ENCODE measurements at places on chromosomes 2 and 18.

DNA sequence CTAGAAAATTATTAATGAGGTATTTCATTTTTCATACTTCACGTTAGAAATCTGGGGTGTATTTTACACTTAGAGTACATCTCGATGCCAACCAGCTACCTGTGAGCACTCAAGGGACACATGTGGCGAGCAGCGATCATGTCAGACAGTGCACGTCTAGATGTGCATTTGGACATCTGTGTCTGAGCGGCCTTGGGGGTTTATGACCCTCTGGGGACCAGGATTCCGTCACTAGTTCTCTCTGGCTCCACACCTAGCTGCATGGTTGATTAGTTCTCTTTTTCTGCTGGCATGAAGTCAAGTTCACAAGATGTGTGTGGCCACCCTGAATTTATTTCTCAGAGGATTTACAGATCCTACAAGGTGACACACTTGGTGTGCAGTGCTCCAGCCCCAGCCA is 192.2 kb downstream of the TSN start:
- no peak for DNase-seq

- DNase-seq, result no peak
Measured at GRCh38 chr2:189465076-189465475, 23.8 kb downstream of the WDR75 start.

- DNase-seq, result peak; percentile 31
Measured at GRCh38 chr2:241882091-241882625, 12.6 kb downstream of the RTP5 start.

DNA sequence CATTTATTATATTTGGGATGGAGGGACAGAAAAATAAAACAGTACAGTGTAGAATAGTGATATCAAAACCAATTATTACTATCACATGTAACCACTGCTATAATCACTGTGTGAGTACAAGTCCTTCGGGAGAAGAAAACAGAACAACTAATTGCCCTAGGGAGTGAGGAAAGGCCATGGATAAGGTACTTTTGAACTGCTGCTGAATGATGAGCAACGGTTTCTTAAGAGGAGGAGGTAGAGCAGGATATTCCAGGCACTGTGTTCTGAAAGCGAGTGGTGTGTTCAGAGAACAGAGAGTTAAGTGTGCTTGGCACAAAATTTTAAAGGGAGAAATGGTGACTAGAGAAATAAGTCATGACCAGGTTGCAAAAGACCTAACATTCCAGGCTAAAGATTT is 134.2 kb downstream of the CALCRL start:
- DNase-seq, result no peak

DNA sequence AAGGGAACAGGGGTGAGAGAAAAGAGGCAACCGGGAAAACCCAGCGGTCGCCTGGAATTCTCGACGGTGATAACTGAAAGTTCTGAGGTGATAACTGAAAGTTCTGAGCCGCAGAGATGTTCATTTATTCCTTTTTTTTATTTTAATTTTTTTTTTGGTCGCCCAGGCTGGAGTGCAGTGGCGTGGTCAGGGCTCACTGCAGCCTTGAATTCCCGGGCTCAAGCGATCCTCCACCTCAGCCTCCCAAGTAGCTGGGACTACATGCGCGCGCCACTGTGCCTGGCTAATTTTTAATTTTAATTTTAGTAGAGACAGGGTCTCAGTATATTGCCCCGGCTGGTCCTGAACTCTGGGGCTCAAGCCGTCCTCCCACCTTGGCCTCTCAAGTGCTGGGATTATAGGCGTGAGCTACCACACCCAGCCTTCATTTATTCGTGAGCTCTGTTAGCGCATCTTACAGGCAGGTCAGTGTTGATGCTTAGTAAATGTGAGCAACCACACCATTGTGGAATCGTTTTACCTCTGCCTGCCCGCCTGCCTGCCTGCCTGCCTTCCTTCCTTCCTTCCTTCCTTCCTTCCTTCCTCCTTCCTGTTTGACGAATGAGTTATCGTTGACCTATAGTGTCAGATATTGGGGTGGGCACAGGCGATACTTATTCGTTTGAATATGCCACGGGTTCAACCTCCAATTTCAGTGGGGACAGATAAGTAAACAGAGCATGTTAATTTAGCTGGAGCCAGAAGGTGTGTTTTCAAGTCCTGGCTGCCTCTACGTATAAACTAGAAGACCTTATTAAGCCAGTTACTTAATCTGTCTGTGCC is 557 bp upstream of the E2F6 start:
- no peak for DNase-seq

- DNase-seq, result no peak
Measured at GRCh38 chr18:45416168-45416567, 199.1 kb upstream of the SLC14A2 start.

DNA sequence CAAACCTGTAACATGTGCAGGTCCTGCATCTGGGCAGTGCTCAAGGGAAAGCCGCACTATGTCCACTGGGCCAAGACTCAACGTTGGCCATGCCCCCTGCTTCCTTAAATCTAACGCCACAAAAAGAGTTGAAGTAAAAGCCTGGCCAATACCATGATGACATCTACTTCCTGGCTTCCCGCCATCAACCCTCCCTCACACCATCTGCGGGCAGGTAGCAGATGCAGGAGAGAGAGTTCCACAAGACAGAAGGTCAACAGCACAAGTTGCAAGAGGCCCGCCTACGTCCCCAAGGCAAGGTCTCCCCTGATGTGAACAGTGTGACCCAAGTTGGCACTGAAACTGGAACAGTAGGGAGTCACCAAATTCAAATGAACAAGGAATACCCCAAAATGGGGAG is 48.4 kb downstream of the ABCG8 start:
- no peak for DNase-seq

GRCh38 chr2:32699151-32699550 is 71.3 kb downstream of the TTC27 start:
- no peak for DNase-seq

- no peak for DNase-seq
Measured at GRCh38 chr2:137220438-137220993, 455.2 kb downstream of the THSD7B start.

- no peak for DNase-seq
Measured at GRCh38 chr2:18384242-18384641, 176.2 kb downstream of the RDH14 start.

DNA sequence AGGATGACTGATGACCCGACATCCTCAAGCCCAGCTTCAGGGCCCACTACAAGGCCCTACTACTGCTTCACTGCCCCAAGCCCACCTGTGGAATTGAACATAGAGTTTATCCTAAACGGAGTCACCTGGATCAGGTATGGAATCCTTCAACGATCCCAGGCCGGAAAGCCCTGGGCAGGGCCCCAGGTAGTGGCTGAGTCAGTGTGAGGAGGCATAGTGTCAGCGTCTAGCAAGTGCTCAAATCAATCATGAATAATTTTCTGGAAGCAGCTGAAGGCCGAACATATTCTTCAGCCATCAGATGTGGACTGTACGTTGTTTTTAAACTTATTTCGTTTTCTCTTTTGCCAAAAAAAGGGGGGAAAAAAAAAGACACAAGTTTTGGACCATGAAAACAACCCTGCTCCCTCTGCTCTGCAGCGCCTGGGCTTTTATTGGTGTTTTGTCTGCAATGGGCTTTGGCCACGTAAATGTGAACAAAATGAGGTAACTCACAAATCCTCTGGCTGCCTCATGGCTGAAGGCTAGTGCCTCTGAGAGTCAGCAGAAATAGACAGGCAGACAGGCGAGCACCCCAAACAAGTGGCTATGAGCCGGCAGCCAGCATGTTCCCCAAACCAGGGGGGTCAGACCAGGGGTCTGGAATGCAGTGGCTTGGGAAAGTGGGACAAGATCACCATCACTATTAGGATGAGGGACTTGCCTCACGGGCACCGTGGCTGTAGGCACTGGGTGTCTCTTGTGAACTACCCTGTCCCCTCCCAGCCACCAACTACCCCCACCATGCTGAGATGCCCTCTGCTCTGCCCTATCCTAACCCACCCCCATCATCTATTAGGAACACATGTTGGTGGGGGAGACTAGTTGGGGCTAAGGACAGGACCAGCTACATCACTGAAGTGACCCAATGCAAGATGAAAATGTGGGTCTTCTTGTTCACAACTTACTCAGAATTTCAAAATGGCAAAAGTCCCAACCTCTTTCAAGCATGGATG is 51.4 kb downstream of the TTC32 start:
- DNase-seq, result no peak

- no peak for DNase-seq
Measured at GRCh38 chr18:75439348-75439747, 11.8 kb upstream of the SMIM21 start.

DNA sequence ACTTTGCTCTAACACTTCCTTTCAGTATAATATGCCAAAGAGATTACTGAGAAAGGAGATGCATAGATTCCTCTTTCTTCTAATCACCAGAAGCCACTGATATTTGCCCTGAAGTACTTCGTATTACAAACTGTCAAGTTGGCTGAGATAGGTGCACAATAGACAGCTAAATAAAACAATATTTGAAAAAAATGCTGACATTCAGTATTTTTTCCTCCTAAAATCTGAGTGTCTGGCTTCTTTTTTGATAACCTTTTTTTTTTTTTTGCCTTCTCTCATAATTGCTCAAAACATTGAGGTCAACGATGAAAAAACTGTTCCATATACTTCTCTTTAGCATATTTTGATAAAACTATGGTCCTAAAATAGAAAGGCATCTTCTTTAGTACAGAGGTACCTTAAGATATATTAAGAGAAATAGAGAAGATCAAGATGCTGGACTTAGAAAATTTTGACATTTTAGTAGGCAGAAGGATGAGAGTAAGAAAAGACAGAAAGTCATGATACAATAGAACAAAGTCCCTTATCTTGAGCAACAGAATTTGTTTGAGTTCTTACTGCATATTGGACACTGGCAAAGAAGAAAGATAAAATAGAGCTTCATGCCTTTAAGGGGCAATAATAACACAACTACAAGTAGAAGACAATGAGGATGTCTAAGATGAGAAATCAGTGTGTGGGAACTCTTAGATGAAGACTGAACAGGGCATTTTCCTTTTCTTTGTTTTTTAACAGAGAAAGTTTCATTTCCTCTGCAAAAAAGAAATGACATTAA is 220.7 kb downstream of the PTH2R start:
- DNase-seq, result no peak

DNA sequence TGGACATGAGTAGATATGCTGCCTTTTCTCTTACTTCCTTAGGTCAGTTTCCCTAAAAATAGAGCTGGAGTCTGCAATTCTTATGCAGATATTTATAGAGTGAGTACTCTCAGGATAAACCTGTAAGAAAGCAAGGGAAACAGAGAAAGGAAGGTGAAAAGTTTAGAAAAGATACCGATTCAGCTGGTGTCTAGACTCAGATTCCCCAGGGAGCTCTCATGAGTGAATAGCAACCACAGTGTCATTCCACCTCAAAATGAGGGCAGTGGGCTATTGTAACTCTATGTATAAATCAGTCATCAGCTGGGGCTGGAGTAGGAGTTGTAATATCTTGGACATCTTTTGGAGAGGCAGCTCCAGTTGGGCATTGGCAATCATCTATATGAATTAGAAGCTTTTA is 1485.1 kb upstream of the TMEFF2 start:
- no peak for DNase-seq

DNA sequence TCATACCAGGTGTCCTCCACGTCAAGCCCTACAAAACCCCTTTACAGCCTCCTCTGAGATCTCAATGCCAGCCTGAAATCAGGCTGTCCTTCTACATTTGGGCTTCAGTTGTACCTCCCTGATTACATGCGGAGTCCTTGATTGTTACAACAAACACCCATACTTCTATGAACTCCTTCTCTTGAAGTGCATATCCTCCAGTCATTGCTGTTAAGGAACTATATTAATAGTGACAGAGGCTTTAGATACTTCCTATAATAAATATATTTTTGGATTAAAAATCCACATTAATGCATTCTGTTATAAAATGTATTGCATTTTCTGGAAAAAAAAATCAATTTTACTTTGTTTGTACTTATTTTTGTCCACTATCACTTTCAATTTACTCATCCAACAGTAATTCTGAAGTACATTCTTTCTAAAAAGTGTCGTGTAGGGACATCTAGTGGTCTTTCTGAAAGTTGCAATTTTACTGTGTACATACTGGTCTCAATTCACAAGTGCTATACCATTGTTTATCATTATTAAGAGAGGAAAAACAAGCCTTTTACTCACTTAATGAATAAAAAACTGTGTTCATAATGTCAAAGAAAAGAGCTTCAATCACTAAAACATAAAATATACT is 316.4 kb downstream of the DSEL start:
- DNase-seq, result no peak

GRCh38 chr2:69579536-69579935 is 64.0 kb downstream of the AAK1 start:
- no peak for DNase-seq

- no peak for DNase-seq
Measured at GRCh38 chr2:160372585-160372984, 121.0 kb downstream of the RBMS1 start.

- no peak for DNase-seq
Measured at GRCh38 chr2:224650815-224651439, 65.2 kb downstream of the CCDC195 start.

GRCh38 chr2:143521396-143521795 is 392.2 kb downstream of the ARHGAP15 start:
- DNase-seq, result no peak

- DNase-seq, result no peak
Measured at GRCh38 chr2:220365023-220365422, 737.6 kb downstream of the SLC4A3 start.

- DNase-seq, result no peak
Measured at GRCh38 chr2:51959696-51960095, 927.8 kb upstream of the NRXN1 start.

GRCh38 chr2:231575612-231576256 is 16.9 kb upstream of the TEX44 start:
- no peak for DNase-seq

GRCh38 chr2:85237849-85238565 is 89.8 kb downstream of the TGOLN2 start:
- no peak for DNase-seq

- DNase-seq, result no peak
Measured at GRCh38 chr2:16281451-16282335, 341.3 kb downstream of the MYCN start.

- no peak for DNase-seq
Measured at GRCh38 chr18:43393174-43393573, 115.9 kb upstream of the SYT4 start.

- DNase-seq, result no peak
Measured at GRCh38 chr2:200575957-200576356, 9.9 kb upstream of the AOX1 start.

DNA sequence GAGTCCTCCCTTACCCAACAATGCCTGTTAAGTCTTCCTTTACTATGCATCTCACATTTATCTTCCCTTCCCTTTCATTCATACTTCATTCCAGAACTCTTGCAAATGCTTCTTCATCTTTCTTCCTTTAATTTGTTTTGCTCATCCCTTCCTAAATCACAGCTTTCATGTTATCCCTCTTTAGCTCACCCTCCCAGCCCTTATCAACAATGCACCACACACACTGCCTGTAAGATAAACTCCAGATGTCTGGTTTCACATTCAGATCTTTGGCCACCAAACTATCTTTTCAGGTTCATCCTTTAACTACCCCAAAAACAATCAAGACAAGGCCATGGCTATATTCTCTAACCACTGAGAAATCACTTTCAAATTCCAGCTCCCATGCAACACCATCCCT is 3.4 kb downstream of the CCDC93 start:
- DNase-seq, result no peak

GRCh38 chr2:71534826-71535225 is 81.5 kb downstream of the DYSF start:
- DNase-seq, result no peak

- DNase-seq, result no peak
Measured at GRCh38 chr18:79876497-79876896, 75.0 kb downstream of the SLC66A2 start.

Data from activated naive CD4-positive, alpha-beta T cell (primary cell).